ENCODE measurements at places on chromosomes 2 and 18.

DNA sequence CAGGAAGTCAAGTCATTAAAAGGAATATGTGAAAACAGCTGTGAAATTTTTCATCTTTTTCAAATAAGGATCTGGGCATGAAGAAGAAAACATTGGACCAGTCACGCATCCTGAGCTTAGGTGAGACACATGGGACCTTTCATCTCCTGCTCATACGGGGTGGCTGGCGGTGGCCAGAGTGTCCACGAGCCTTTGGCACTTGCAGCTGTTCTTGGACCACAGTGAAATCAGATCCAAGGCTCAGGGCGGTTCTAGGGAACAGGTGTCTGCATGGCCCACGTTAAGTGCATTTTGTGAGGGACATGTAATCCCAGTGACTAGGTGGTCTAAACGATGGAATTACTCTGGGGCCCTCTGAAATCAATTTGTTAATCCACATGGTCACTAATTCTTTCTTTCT, 212.7 kb upstream of the COPS8 start:
- no peak for DNase-seq

GRCh38 chr2:75287624-75288316, 88.5 kb upstream of the TACR1 start:
- no peak for DNase-seq

- DNase-seq: no peak
These were observed 53.5 kb upstream of the GALNT13 start for GRCh38 chr2:153818242-153818641.

- no peak for DNase-seq
These were observed 23.4 kb upstream of the GALNT14 start for GRCh38 chr2:31161637-31162036.

- DNase-seq: no peak
These were observed 225.1 kb downstream of the ZNF385B start for GRCh38 chr2:179636100-179636980.

GRCh38 chr18:23793985-23794867, 105.0 kb downstream of the LAMA3 start:
- DNase-seq: no peak

DNA sequence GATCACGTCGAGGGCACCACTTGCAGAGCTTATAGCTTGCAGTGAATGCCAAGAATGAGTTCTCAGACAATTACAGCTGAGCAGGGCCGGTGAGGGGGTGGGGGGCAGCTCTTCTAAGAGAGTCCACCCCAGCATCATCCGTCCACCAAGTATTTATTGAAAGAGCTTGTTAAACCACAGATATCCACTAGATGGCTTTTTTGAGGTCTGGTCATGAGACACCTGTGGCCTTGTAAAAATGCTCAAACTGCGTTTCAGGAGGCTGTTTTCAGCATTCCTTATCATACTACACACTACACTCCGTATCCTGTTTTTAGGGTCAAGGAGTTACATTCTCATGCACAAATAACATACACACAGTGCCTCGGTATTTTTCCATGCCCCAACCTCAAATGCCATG, 51.5 kb downstream of the DNAJC10 start:
- DNase-seq: no peak

DNA sequence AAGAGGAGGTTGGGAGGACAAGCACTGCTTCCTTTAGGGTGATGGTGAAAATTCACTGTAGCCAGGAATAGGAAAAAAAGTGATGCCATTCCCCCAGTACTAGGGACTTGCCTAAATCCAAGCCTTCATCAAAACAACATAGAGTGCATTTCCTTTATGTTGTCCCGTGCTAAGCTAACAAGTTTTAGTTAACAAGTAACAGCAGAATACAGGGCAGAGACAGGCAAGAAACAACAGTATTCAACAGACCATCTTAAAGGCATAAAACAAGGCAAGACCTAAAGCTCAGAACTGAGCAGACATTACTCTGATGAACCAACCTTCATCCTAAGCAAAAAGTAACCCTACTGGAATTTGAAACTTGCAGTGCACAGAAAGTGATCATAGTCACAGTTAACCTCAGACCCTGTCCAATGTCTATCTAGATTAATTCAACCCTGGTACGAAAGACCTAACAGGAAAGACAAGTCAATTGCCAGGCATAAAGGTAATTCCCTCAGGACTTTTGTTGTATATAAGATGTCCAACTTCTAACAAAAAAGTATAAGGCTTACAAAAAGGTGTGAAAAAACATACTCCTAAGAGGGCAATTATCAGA, 34.4 kb upstream of the GALNT1 start:
- no peak for DNase-seq

- DNase-seq: no peak
These were observed 95.1 kb downstream of the EHBP1 start for GRCh38 chr2:62800618-62801017.

GRCh38 chr2:163370169-163370886, 365.5 kb downstream of the FIGN start:
- DNase-seq: no peak

DNA sequence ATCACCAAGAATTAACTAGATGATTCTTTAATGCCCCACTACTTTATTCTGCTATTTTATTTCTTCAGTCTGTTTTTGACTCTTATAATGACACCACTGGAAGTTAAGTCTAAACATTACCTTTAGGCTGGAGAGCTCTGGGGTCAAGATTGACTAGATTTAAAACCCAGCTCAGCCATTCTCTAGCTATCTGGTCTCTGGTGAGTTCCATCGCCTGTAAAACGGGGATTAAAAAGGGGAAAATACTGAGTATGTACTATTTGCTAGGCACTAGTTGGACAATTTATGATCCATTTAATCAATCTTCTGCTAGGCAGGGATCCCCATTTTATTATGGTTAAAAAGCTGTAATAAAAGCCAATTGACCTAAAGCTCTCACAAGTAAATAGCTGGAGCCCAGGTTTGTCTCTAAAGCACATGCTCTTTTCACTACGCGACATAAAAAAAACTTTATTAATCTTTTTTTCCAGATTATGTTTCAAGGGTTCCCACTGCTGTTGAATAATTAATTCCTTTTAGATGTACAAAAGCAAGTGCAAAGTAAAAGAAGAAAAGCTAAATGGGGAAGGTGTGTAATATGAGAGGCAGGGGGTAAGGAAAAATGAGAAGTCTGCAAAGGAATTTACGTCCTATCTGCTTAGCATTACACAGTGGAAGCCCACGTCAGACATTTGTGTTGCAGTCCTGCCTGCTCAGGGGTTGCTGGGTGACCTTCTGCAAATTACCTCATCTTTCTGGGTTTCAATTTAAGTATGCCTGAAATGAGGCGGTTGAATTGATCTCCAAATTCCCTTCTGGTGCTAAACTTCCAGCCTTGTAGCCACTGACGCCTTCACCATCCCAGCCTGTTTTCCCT, 918 bp upstream of the NABP1 start:
- peak; percentile 93 for DNase-seq

DNA sequence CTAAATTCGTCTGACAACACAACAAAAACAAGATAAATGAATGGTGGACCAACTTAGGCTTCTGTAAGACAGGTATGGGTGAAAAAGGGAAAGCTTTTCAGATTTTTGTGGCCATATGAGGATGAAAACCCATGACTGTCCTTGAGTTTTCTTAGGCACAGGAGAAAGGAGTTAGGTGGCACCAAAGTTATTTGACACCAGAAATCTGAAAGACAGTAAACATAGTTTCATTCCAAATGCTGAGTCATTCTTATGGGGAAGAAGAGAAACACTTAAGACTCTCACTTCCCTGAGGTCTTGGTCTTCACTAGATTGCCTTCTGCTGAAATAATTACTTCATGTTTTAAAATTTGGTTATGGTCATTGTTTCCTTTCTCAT, 5.2 kb upstream of the GPD2 start:
- DNase-seq: no peak

DNA sequence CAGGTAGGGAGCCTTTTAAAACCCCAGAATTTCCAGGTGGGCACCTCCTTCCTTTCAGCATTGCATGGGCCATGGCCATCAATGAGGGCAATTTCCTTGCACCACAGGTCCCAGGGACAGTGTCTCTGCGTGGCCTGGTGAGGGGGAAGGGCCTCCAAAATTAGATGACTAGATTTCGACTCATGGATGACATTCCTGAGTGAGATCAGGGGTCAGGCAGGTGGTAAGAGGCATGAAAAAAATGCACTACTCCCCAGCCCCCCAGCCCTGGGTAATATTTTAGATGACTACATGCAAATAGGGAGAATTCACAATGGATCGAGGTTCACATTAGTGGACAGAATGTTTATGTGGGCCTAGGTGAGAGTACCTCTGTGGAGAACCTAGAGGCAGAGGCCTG, 19.0 kb upstream of the IGFBP5 start:
- DNase-seq: no peak

- peak; percentile 98 for DNase-seq
These were observed 185.0 kb downstream of the ANAPC1 start for GRCh38 chr2:111698743-111699554.

DNA sequence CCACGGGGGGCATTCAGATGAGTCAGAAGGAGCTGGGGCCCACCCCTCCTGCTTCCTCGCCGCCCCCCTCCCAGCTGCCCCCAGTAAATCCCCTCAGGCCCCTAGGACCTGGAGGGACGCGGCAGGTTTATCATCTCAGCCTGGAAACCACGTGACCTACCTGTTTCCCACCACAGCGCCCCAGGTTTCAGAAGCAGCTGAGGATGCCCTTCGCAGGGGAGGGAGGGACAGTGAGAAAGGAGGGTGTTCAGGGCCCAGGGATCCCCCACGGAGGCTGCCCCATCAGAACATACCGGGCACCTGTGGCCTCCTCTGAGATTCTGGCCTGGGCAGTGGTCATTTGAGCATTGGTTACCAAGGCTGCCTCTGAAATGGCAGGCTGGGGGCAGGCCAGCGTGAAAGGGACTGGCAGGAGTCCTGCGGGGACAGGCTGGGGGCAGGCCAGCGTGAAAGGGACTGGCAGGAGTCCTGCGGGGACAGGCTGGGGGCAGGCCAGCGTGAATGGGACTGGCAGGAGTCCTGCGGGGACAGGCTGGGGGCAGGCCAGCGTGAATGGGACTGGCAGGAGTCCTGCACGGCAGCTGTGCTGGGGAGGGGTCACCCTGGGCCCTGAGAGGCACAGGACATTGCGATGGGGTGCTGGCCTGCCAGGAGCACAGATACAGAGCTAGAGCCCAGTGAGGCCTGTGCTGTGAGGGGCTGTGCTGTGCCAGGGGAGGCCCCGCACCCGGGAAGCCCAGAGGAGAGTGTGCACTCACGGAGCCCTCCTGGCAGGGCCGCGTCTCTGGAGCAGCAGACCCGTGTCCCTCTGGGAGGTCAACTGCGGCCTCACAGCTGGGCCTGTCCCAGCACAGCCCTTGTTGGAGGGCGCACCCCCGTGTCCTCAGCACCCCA, 1.6 kb downstream of the NEU4 start:
- no peak for DNase-seq

DNA sequence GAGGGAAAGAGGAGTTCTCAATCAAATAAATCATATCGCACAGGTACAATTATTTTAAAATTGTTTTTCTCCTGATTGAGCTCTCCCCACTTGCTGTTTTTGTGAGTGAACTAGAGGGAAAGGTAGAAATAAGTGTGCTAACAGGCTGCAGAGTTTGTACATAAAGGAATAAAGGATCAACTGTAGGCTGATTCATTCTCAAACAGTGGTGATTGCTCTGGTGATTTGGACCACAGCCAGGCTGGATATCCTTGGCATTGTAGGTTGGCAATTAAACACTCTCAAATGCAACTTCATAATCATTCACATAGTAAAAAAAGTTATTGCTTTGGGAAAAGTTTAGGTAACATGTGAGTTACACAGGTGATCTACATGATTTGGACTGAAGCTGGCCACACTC, 29.8 kb downstream of the LRP1B start:
- DNase-seq: no peak

DNA sequence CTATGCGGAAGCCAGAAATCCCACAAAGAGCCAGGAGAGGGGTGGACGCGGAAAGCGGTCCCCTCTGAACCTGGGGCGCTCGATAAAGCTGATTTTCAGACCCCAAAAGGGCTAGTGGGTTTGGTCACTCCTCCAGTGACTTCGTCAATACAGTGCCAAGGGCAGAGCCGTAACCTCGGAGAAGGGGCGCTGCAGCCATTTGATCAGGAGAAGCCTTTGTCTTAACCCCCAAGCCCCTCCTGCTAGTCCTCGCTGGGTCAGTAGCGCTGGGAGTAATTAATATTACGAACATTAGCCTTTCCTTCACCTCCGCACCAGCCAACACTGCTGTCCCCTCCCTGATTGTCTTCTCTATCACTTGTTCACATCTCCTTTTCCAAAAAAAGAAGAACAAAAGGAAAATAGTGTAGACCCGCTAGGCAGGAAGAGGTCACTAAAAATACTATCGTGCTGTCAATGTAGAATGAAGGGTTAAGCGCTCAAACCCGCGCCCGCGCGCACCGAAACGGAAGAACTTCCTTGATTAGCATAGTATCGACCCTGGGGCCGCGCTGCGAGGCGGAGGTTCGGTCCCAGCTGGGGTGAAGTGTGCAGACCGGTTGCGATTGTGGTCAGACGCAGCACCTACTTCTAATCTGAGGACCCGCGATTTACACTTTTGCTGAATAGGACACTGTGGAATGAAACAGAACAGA, 63.2 kb upstream of the MAPRE2 start:
- DNase-seq: no peak

DNA sequence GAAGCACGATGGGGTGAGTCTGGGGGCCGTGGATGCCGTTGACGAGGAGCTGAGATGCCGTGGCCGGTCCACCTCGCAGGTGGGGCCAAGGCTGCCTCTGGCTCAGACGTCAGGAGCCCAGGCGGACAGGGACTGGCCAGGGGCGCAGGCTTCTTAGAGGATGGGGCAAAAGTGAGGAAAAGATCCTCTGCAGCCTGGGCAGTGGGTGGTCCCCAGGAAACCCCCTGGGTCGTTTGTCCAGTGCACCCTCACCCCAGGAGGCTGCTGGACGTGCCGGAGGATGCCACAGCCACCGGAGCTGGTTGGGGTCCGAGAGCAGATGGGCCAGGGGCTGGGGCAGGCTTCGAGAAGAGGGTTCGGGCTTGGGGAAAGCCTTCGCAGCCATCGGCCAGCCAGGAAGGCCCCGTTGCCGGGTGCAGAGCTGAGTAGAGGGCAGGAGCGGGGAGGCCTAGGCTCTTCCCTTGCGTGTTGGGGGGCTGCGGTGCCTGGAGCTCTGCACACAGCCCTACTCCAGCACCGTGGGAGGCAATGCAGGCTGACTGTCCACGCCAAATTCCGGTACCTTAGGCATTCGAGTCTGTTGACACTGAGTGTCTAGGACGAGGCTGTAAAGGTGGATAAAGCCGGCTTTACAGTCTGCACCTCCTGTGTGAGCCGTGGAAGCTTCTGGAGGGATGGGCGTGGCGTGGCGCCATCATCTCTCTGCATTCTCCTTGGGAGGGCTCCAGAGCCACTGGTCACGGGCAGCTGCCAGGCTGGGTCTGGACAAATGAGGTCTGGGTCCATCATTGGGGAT, 18.8 kb downstream of the GPC1 start:
- no peak for DNase-seq

GRCh38 chr18:42264497-42264896, 309.5 kb downstream of the PIK3C3 start:
- no peak for DNase-seq

DNA sequence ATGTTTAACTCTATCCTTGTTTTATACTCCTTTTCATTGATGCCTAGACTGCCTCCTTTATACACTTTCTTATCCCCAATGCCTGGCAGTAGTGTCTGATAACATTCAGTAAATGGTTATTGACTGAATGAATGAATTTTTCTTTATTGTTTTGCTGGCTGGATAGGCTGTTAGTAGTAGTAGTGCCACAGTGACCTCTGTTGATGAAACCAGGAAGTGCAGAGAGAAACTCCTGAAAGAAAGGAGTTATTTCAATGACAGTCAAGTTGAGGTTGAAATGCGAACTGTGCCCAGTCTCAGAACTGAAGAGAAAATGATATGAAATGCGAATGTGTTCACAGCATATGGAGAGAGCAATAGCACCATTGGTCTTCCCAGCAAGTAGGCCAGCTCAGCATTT, 26.8 kb upstream of the SLC9A2 start:
- no peak for DNase-seq

- no peak for DNase-seq
These were observed 29.9 kb upstream of the SELENOI start for GRCh38 chr2:26316041-26316440.
